ENCODE measurements at places on chromosomes 5 and 9.

DNA sequence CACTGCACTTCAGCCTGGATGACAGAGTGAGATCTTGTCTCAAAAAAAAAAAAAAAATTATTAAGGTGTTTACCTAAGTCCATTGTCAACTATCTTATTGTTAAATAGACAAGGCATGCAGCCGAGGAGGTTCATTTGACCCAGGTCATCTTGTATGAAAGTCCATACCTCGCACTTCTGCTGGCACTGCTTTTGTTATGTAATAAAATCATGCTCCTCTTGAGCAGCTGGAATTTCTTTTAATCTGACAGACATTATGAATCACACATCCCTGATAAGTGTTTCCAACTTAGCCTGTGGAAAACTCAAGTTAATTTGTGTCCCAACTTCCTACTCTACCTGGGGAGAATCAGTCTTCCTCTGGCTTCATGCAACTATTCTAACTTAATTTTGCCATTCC lies 315.6 kb upstream of the KLF4 start:
- no peak for DNase-seq

DNA sequence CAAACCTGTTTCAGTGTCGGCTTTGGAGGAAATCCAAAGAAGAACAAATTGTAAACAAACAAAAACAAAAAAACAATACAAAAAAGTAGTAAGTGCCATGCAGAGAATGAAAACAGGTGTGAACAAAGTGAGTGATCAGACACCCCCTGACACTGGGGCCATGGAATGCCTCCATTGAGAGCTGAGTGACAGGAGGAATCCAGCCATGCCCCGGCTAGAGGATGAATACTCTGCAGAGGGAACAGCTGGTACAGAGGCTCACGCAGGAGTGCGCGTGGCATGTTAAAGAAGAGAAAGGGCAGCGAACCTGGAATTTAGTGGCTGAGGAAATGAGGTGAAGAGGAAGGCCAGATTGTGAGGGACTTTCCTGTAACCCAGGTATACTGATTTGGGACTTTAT lies 15.5 kb upstream of the CCNJL start:
- DNase-seq = no peak

- no peak for DNase-seq
These were observed 4.1 kb downstream of the KIF12 start for GRCh38 chr9:114094971-114095370.

- DNase-seq = no peak
These were observed 892 bp downstream of the SMIM32 start for GRCh38 chr5:136192015-136192525.

DNA sequence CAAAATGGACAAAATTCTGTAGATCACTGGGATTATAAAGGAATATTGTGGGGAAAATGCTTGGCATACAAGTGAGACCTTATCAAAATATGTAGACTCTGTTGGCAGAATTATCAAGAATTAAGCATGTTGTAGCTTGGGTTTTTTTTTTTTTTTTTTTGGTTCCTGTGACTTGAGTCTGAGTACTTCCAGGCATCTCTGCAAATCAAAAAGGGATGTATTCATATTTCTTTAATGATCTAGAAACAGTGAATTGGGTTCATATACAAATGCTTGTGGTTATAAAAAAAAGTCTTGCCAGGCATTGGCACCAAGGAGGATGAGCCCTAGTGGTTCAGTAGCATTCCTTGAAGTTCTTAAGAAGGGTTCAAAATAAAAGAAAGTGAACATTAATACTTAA lies 292.2 kb downstream of the ARHGAP26 start:
- DNase-seq = no peak

DNA sequence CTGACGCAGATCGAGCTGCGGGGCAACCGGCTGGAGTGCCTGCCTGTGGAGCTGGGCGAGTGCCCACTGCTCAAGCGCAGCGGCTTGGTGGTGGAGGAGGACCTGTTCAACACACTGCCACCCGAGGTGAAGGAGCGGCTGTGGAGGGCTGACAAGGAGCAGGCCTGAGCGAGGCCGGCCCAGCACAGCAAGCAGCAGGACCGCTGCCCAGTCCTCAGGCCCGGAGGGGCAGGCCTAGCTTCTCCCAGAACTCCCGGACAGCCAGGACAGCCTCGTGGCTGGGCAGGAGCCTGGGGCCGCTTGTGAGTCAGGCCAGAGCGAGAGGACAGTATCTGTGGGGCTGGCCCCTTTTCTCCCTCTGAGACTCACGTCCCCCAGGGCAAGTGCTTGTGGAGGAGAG lies 4.6 kb upstream of the PHYHD1 start:
- no peak for DNase-seq

DNA sequence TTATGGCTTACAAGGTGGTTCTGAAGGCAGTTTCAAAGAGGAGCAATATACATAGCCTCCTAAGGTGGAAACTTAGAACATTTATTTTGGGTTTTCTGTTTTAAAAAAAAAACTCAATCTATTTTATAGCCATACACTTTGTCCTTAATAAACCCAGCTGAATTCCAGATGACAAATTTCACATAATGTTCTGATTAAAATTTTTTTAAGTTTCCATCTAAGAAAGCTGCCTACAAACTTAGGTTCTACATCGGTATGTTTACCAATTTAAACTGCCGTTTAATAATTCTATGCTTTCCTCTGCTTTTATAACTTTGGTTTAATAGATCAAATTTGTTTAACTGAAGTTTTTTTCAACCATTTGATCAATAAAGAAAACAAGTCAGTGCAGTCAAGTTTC lies 12.5 kb downstream of the NR3C1 start:
- DNase-seq = no peak

GRCh38 chr5:174141398-174141797 lies 95.9 kb downstream of the NSG2 start:
- DNase-seq = no peak

- DNase-seq = no peak
These were observed 1577.3 kb upstream of the C9orf72 start for GRCh38 chr9:29150606-29151005.

DNA sequence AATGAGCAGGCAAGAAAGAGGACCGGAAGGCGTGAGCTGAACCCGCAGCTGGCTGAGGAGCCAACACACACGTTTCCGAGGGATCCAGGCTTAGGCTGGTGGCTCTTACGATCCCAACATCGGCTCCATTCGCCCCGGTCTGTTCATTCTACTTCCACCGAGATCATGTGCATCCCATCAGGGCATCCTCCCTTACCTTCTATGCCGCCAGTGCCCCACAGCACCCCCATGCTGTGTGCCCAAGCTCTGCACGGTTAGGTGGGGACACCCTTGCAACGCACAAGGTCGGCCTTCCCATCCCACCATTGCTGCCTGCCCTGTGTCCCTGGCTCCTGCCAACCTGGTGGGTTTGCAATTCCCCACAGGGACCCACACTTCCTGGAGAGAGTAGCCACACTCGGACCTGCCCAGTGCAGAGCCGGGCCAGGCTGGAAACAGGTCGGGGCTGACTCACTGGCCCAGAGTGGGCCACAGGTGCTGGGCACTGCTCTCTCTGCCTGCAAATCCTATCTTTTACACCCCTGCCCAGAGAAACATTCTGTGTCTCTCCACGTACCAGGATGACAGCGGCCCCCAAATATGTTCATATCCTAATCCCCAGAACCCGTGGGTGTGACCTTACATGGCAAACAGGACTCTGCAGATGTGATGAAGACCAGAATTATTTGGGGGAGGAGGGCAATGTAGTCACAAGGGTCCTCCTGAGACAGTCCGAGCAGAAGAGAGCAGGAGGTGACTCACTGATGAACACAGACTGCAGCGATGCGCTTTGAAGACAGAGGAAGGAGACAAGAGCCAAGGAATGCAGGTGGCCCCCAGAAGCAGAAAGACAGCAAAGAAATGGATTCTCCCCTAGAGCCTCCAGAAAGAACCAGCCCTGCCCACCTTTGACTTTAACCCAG lies 182.2 kb downstream of the AUH start:
- peak; percentile 81 for DNase-seq

DNA sequence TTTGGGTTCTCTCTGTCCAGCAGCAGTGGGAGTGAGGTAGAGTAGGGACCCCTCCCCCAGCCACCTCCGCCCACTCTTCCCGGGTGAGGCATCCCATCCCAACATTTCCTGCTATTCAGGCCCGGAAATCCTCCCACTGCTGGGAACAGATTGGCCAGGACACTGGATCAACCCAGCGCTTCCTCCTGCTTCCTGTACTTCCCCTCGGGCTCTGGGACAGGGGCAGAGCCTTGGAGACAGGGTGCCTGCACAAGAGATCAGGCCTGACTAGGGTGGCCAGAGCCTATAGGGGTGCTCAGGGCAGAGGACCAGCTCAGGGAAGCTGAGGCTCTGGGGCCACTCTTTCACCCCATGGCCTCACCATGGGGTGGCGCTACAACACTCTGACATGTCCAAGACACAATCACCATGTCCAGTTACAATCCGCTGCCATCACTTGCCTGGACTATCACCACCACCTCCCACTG lies 14.5 kb downstream of the SH2D3C start:
- DNase-seq = no peak

DNA sequence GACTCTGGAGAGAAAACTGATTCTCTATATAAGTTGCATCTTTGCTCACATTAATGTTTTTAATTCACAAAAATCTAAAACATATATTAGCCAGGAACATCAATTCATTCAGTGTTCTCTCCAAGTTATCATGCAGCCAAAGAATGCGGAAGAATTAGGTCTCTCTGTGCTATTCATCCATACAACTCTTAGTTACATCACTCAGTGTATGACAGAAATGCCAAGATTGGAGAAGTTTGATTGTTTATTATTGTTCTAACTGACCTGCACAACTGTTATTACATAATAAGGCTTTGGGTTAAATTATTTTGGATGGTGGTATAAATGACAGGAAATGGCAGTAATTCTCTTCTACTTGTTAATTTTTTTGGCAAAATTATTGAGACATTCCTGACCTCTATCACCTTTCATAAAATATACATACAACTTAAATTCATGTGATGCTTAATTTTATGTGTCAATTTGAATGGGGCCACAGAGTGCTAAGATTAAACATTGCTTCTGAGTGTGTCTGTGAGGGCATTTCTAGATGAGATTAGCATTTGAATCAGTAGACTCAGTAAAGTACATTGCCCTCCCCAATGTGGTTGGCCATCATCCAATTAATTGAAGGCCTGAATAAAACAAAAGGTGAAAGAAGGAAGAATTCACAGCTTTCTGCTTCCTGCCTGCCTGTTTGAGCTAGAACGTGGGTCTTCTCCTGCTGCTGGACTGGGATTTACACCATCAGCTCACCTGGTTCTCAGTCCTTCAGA lies 70.2 kb downstream of the NR2F1-AS1 start:
- DNase-seq = no peak

DNA sequence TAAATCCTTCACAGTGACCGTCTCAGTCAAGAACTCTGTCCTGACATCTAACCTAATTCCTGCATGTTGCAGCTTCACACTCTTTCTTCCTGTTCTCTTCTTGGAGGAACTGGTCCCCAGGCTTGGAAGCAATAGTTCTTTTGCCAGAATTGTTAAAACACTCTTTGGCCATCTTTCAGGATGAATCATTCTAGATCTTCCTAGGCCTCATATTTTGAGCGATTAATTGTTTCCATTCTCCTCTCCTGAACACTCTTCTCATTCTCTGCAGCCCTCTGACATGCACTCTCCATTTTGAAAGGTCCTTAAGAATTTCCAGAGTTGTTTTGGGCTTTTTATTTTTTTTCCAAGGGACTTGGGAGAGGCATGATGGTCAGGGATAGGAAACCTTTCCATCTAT lies 85.8 kb downstream of the FAM114A2 start:
- no peak for DNase-seq

GRCh38 chr5:135246923-135247795 lies 151.9 kb downstream of the MACROH2A1 start:
- DNase-seq = peak; percentile 76

- no peak for DNase-seq
These were observed 3.8 kb downstream of the RNF44 start for GRCh38 chr5:176533390-176533789.

DNA sequence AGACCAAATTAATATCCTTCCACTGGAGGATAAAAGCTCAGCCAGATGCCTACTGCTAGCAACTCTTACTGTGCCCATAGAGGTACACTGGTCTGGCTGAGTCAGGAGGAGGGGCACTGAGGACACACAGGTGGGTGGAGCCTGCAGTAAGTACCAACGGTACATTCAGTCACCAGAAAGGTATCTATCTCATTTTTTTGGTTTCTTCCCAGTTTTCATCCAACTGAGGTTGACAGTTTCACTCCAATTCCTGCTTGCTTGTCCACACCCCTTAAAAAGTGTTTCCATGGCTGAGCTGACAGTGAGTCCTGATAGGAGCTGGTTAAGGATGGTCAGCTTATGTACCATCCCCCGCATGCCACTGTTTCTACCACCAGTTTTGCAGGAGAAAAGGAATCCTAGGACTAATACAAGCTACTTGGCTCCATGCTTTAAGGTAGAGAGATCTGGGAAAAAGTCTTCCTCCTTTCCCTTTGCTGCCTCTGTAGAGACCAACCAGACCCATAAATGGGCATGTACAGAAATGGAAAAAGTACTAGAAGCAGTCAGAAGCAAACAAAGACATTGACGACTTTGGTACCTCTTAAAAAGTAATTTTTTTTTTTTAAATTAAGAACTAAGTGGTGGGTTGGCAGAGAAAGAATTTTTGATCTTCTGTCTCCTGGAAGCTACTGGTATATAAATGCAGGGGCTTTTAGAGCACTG lies 3.2 kb downstream of the ELL2 start:
- DNase-seq = no peak

- no peak for DNase-seq
These were observed 576.7 kb downstream of the LRRC70 start for GRCh38 chr5:63155310-63155631.

DNA sequence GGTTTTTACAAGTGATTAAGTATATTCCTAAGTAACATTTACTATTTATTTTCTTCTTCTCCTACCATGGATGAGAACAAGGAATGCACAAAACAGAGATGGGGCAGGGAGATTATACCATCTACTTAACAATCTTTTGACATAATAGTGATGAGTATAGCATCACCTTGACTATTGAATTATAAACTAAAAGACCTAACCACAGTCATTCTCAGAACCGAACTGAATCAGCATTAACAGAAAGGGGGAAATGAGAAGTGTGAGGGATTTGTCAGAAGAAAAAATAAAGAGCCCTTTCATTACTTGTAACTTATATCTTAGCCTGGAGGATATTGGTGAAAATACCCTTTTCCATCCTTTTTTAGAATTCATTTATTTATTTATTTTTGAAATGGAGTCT lies 21.9 kb downstream of the OR2Y1 start:
- no peak for DNase-seq

DNA sequence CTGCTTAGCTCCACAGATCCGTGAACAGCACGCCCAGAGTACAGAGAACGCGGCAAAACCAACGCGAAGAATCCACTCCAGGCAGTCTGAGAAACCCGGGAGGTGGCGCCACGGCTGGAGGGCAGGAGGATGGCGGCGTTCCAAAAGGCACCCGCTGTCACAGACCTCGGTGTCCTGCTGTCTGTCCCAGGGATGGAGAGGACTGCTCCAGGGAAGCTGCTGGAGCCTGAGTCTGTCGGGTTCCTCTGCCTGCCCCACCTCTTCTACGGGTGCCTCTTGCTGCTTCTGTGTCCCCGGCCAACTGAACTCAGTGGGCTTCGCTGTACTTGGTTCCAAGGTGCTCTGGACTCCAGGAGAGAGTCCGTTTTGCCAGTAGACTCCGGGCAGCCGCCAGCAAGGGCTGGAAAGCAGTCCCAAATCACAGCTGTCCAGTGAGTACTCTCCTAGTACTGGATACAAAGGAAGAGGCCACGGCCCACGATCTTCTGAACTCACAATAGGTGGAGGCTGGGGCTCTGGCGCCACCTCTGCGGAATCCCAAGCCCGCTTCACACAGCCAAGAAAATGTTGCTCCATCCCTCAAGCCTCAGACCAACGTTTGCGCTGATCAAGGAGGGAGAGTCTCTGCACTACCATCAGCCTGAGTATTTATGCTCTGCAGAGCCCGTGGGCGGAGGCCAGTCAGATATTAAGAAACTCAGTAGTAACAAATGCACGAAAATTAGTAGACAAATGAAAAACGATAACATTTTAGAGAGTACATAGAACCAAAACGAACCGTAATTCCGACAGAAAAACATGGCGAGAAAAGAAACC lies 440 bp downstream of the ANXA2R start:
- DNase-seq = no peak
